ENCODE measurements at places on chromosomes 1 and 21.

- no peak for DNase-seq
These were observed 52.7 kb downstream of the AGPAT3 start for GRCh38 chr21:43917515-43918384.

DNA sequence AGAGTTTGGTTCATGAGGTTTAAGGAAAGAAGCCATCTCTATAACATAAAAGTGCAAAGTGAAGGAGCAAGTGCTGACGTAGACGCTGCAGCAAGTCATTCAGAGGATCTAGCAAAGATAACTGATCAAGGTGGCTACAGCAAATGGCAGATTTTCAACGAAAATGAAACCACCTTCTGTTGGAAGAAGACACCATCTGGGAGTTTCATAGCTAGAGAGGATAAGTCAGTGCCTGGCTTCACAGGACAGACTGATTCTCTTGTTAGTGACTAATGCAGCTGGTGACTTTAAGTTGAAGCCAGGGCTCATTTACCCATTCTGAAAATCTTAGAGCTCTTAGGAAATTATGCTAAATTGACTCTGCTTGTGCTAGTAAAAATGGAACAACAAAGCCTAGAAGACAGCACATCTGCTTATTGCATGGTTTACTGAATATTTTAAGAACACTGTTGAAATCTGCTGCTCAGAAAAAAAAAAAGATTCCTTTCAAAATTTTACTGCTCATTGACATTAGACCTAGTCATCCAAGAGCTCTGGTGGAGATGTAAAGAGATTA lies 10.5 kb downstream of the MAEL start:
- no peak for DNase-seq

DNA sequence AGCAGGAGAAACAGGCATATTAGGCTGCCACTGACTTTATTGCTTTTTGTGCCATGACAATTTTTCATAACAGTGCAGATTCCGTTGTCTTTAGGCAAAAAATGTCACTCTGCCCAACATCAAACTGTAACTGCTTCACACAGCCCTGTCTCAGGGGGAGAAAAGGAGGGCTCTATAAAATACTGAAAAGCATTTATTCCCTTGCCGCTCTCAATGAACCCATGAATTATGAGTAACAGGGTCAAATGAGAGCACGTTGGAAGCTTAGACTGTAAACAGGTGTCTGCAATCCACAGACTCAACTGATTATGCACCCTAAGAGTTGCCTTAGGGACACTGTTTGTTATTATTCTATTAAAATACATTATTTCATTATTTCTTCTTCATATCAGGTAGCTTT lies 292.1 kb upstream of the FMN2 start:
- DNase-seq = no peak

DNA sequence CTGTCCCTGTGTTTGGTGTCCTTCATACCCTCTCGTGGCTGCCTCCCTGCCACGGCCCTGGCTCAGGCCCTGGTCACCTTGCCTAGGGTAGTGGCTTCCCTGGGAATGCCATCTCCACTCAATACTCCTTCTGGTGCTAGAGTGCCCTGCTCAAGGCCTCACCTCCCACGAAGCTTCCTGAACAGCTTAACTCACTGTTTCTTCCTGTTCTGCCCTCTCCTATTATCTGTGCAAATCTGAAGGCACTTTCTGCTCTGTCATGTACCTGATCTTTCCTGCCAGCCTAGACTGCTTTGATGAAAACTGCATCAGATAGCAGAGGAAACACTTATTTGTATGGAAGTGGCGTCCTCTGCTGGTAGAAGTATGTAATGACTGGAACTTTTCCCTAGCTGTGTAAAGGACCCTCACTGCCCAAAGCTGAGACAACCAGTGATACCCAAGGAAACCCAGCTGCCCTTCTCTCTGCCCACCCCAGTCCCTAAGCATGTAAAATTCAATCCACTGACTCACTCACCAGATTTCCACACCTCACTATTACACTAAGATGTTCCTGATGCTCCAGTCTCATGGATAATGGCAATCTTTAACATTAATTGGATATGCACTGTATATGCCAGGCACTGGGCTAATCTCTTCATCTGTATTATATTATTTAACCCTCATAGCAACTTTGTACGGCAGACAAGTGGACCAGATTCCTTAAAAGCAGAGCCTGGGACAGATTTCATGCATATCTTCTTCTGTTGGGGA lies 36.2 kb upstream of the BTG2 start:
- DNase-seq = peak; percentile 32

GRCh38 chr21:40847951-40848350 lies 993 bp upstream of the DSCAM start:
- no peak for DNase-seq

DNA sequence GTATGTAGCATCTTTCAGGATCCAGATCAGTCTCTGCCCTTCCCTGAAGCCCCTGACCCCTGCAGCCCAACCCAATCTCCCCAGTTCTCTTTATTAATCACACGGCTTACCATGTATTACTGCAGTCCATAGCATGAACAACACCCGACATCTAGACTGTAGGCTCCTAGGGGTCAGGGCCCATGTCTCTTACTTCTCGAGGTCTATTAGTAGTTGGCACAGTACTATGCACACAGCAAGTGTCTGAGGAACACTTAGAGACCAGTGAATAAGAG lies 27.1 kb downstream of the CAMK1G start:
- no peak for DNase-seq

- DNase-seq = no peak
These were observed 202.9 kb downstream of the BRINP3 start for GRCh38 chr1:190274721-190275120.

GRCh38 chr1:29390491-29391361 lies 154.4 kb downstream of the PTPRU start:
- DNase-seq = no peak

GRCh38 chr1:10001016-10001665 lies 4.1 kb downstream of the RBP7 start:
- DNase-seq = no peak

DNA sequence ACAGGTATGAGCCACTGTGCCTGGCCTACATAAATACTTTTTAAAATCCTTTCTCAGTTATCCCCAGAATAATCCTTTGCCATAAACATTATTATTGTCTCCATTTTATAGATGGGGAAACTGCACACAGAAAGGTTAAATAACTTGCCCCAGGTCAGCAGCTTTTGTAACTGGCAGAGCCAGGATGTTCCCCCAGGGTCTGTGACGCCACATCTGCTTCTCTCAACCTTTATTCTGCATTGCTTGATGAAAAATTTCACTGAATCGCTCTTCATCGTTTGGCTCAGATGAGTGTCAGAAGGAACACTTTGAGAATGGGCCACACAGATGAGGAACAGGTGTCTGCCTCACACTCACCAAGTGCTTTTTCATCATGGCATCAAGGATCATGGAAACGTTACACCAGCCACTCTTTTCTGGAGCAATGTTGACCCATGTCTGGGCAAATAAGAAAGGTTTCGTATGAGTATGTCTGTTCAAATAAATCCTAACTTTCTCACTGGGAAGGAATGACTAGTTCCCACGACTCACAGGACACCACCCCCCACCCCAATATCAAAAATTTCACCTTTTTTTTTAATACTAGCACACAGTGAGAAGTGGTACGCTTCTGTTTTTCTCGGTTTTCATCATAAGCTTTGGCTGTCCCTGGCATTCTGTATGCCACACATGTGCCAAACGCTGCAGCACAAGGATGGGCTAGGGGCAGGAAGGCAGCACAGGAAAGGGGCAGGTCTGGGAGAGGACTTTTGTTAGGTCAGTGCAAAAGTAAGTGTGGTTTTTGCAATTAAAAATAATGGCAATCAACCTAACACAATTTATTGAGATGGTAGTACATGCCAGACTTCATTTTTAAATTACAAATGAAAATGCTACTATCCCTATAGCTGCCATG lies 9.0 kb upstream of the PTGFRN start:
- DNase-seq = no peak

GRCh38 chr1:21568006-21568746 lies 59.0 kb downstream of the ALPL start:
- peak; percentile 83 for DNase-seq

DNA sequence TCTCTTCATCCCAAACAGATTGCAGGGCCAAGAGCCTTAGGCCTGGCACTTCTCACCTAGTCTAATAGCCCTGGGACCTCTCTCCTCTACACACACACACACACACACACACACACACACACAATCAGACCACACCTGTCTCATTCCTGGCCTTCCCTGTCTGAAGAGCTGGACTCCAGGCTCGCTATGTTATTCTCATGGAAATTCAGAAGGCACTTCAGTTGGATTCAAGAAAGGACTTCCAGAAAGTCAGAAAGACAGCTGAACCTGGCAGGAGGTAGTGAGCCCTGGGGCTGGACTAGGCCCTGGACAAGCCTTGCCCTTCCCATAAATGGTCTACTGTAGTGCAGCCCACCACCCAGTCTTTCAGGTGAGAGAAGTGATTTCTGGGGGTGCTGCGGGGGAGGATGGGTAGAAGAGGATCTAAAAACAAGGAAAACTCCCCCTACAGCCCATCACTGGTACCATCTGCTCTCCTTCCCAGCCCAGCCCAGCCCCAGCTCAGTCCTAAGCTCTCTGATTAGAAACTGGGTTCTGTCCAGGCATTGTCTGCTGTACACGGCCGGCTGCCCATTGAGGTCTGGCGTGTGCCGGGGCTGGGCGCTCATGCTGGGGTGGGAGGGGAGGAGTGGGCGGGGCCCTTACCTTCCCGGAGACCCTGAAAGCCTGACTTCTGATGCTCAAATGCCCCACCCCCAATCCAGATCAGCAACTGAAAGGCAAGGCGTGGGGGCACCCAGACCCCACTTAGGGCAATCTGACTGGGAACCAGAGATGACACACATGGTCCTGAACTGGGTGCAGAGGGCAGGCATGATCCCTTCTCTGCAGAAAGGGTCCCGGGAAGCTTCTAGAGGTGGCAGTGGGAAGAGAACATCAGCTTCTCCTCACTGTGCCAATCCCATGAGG lies 2.5 kb downstream of the KIF21B start:
- DNase-seq = no peak

DNA sequence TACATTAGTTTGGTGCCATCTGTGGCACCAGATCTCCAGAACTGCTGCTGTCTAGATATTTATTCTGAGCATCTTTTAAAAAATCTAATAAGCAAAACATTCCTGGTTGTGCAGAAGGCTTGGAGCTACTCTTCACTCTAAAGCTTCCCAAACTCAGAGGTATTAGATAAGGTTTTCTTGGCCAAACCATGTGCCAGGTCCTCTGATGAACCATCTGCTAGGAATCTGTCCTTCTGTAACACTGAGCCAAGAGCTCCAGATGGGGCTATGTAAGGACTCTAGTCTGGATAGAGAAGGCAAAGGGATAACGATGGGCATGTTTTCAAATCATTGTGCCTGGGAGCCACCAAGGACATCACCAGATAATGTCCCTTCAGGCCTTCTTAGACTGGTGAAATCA lies 410.6 kb downstream of the NTNG1 start:
- no peak for DNase-seq

DNA sequence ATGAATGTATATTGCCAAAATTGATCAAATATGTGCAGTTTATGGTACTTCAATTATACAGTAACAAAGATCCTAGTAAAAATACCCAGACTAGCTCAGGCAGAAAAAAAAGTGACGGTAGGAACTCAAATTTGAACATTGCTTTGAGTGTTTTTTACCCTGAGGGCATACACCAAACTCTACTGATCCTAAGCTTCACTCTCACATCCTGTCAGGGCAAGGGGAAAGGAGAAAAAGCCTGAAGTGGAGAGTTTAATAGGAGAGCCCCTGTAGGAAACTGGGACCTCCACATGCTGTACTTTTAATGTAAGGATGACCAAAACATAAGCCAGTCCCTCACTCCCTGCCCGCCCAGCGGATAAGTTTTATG lies 59.8 kb upstream of the GNG12 start:
- no peak for DNase-seq

DNA sequence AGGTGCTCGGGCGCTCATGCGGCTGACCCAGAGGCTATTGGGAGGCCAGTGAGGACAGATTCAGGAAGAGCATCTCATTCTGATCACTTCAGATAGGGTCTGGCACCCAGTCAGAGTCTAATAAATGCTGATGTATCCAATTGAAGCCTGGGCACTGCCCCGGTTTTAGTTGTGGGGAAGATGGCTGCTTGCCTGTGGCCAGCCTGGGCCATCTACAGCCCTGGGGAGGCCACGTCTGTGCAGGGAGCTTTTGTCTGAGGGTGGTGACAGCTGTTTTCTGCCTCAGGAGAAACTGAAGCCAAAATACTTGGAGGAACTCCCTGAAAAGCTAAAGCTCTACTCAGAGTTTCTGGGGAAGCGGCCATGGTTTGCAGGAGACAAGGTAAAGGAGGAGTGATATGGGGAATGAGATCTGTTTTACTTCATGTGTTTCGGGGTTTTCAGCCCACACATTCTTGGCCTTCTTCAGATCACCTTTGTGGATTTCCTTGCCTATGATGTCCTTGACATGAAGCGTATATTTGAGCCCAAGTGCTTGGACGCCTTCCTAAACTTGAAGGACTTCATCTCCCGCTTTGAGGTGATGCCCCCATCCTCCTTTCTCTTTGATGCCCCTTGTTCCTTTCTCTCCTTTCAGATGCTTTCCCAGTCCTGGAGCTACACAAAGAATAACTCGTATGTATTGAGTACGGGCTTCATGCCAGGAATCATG lies 2.8 kb downstream of the GSTM5 start:
- DNase-seq = no peak

DNA sequence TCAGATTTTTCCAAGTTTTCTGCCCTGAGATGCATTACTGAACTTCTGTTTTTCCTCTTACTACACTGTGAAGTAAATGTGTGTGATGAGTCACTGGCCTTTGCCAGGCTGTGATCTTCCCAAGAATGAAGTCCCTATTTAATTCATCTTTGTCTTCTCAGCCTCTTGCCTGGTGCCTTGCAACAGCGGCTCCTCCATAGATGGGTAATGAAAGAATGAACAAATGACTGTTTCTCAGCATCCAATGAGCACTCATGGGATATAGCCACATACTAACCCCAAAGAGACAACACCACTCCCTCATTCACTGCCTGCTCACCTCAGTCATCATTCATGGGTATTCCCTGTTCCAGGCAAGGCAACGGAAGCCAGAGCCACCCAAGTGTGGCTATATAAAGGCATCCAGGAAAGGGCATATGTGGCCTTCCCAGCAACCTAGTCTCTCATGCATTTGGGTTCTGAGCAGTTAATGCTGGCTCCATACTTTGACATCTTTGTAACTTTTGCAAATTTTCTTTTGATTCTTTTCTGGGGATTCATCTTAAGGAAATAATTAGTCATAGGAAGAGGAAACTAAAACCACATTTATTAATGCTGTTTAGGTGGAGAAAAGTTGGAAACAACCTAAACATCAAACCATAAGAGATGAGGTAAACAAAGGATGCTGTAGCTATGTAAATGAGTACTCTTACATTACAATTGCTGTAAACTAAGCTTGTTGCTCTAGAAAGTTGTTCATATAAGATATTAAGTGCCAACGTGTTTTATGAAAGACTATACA lies 71.9 kb downstream of the HIVEP3 start:
- peak; percentile 66 for DNase-seq

GRCh38 chr1:21622466-21623315 lies 46.5 kb downstream of the RAP1GAP start:
- DNase-seq = peak; percentile 13

- no peak for DNase-seq
These were observed 47.1 kb downstream of the DYRK1A start for GRCh38 chr21:37413553-37414291.

DNA sequence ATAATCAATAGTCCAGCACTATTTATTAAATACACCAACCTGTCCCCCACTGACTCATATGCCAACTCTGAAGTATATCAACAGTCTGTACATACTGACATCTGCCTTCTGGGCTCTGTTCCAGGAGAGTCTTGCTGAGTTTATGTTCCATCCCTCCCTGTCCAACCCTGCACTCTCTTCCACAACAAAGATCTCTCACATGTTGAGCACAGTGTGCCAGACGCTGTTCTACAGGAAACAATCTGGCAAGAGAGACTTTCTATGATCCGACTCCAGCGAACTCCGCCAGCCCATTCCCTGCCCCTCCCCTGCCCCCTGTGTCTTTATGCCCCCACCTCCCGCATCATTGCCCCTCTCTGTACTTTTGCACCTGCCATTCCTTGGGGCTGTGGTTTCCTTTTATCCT lies 3.4 kb downstream of the LACTBL1 start:
- peak; percentile 52 for DNase-seq

Measured in NCI-H226 (cell line).